ENCODE measurements at places on chromosomes 3 and 15.

- DNase-seq: no peak
Observed at GRCh38 chr3:170477395-170477794, 58.7 kb downstream of the CLDN11 start.

DNA sequence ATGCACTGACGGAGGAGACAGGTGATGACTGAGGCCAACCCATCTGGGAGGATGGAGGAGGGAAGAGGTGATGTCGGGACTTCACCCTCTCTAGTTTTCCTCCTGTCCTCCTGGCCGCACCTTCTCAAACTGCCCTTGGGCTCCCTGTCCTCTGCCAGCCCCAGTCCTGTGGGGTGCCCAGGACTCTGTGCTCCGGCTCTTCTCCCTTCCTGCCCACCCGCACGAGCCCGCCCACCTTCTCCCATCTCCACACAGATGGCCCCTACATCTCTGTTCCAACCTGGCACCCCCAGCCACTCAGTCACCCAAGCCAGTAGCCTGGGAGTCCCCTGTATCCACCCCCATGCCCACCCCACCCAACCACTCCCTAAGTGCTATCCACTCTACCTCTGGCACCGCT is 206.7 kb upstream of the LINGO1 start:
- DNase-seq: no peak

GRCh38 chr3:171480526-171480925 is 20.3 kb upstream of the TNIK start:
- no peak for DNase-seq

DNA sequence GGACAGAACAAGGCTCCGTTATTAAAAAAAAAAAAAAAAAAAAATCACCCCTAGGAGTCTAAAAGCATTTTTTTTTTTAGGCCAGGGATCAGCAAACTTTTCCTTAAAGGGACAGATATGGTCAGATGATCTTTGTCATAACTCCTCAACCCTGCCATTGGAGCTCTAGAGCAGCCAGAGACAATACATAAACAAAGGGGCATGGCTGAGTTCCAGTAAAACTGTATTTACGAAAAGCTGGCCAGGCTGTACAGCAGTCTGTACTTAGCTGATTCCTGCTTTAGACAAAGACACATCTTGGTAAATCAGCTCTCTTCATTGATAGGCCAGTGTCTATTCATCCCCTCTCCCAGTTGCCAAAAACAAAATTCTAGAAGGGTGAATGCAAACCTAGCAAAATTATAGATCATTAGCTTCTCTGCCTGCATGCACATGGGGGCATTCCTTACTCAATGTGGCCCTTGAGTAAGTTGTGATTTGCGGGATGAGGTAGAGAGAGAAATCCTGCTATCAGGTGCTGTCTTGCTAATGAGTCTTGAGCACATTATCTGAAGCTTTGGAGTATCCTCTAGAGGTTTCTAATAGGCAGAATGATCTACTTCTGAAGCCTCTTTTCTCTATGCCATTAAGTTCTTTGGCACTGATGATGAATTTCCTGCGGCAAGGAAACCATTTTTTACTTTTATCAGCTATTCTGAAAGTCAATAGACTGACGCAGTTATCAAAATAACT is 35.2 kb downstream of the SENP8 start:
- DNase-seq: no peak

- DNase-seq: no peak
Observed at GRCh38 chr3:55333923-55334322, 153.2 kb downstream of the WNT5A start.

DNA sequence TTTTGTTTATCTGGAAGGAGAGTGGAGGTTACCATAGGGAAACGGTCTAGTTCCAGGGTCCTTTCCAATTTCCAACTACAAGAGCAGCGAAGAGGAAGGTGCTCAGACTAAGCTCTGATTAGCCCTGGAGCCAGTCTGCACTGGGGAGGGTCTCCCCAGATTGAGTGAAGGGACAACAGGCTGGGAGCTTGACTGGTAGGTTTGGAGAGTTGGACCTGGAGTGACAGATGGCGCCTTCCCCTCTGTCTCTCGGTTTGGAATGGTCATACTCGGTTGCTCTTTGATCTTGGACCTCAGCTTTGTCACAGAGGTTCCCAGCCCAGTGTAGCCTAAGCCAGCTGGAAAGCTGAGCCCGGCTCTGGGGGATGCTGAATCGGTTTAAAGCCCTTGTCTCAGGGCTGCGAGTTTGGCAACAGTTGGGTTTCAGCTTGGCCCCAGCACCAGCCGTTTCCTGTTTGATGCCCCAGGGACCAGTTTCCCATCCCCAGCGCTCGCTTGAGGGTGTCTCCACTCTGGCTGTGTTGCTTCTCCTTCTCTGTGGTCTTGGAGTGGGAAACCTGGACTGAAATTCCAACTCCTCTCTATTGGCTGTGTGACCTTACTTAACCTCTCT is 53.1 kb upstream of the ULK4 start:
- DNase-seq: no peak

- peak; percentile 8 for DNase-seq
Observed at GRCh38 chr3:143849854-143850549, 1.7 kb upstream of the SLC9A9 start.
